ENCODE measurements at places on chromosomes 6 and 20.

DNA sequence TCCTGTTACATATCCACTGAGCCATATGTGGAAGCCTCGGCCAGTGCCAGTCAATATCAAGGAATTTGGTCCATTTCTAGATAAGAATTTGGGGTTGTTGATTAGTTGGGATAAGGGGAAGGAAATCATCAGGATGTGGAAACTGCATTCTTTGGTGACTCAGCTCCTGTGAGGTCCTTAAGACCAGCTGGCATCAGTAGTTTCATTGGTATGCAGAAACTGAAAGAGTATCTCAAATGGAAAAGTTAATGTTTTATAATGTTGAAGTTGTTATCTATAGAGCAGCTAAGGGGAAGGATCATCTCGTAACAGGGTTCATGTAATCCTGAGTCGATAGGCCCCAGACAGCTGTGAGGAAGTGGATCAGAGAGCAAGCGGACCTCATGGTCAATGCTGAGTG lies 87.9 kb upstream of the PRND start:
- no peaks in the 10 kb centered on the region for H3K4me1 ChIP-seq
- H3K4me3 ChIP-seq: no peak overlapping the region
- H3K27ac ChIP-seq: no peak overlapping the region
- DNase-seq: no peak

- H3K4me3 ChIP-seq: no peak overlapping the region
- H3K27me3 ChIP-seq: no peaks in the 10 kb centered on the region
- no peak overlapping the region for H3K27ac ChIP-seq
These were observed 100.3 kb downstream of the TMEM242 start for GRCh38 chr6:157223021-157223430.

DNA sequence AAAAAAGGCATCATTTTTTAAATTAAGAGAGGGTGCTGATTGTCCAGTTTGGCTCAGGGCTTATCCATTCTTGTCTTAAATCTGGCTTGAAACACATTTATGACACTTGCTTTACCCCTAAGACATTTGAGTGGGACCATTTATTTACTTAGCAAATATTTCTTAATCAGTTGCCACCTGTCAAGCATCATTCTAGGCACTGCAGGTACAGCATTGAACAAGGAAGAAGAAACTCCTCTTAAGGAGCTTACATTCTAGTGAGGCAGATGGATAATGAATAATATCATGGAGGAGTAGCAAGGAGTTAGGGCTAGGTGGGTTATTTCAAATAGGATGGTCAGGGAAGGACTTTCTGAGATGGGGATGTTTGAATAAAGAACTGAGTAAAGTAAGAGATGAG lies 189.8 kb downstream of the UTRN start:
- no peak overlapping the region for H3K27ac ChIP-seq
- H3K4me1 ChIP-seq: no peaks in the 10 kb centered on the region
- H3K36me3 ChIP-seq: peaks cover 37% of the 10 kb centered on the region

GRCh38 chr20:38630727-38631126 lies 29.1 kb downstream of the ARHGAP40 start:
- no peak overlapping the region for H3K27ac ChIP-seq
- no peak for DNase-seq
- H3K27me3 ChIP-seq: peaks cover 5% of the 10 kb centered on the region
- H3K4me3 ChIP-seq: no peak overlapping the region

DNA sequence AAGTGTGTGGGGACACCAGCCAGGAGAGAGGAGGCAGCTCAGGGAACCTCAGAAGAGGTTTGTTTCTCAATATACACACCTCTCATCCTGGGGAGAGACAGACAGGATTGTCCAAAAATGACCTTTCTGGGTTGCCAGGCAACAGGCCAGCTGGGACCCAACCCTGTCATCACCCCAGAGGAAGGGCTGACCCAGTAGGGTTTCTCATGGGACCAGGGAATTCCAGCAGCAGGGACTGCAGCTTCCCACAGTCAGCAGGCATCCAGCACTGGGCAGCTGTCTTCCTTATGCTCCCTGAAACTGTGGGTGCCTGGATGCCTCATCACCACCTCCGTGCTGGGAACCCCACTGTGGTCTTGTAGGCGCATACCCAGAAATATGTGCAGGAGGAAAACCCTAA lies 1.3 kb downstream of the C20orf202 start:
- peaks cover 3% of the 10 kb centered on the region for H3K4me1 ChIP-seq
- no peak overlapping the region for H3K4me3 ChIP-seq
- no peaks in the 10 kb centered on the region for H3K27me3 ChIP-seq
- DNase-seq: no peak

DNA sequence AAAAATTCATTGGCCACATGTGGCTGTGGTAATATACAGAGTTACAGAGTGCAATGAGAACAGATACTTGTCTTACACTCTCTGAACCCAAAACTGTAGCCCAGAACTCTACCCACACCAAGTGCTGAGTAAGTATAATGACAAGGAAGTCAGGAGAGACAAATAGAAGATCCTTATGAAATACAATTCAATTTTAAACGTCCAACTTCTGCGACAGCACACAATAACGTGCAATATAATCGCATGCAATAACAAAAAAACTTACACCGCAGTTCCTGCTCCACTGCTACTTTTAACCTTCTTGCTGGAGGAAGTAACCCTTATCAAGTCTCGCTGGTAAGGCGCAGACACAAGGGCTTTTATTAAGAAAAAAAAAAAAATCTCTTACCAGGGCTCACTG lies 881 bp downstream of the SFT2D1 start:
- no peak for DNase-seq
- no peaks in the 10 kb centered on the region for H3K27me3 ChIP-seq
- peak overlapping the region; percentile 92 for H3K27ac ChIP-seq
- peak overlapping the region; percentile 76 for H3K4me3 ChIP-seq

DNA sequence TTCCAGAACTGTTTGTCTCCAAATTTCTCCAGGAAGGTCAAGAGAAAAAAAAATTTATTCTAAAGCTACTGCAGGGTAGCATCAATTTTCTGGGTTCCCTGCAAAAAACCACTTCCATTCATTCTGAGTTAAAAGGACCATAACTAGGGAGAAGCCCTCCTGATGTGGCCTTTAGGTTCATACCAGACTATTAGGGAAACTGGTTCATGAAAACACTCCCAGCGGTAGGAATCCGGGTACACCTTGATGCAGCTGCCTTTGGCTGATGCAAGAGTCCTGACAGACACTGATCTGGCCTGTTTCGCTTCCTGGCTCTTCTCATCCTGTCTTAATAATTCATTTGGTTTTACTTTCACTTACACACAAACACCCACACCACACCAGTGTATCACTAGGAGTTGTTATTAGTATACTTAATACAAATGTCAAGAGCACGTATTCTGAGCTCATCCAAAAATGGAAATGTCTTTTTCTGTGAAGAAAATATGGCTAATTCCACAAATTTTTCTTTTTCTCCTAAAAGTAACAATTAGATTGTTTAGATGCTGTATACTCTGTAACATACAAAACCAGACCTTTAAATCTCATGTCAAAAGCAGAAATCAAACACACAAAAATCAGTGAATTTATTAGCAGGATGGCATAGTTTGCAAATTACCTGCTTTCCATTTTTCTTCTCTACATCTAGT lies 38.4 kb upstream of the ARHGAP18 start:
- peak; percentile 63 for DNase-seq
- peaks cover 53% of the 10 kb centered on the region for H3K4me1 ChIP-seq
- H3K4me3 ChIP-seq: peak overlapping the region; percentile 43
- no peaks in the 10 kb centered on the region for H3K27me3 ChIP-seq

GRCh38 chr6:6659600-6660327 lies 71.2 kb downstream of the LY86 start:
- H3K36me3 ChIP-seq: no peaks in the 10 kb centered on the region
- H3K27ac ChIP-seq: no peak overlapping the region
- H3K4me1 ChIP-seq: peaks cover 46% of the 10 kb centered on the region
- no peaks in the 10 kb centered on the region for H3K27me3 ChIP-seq

DNA sequence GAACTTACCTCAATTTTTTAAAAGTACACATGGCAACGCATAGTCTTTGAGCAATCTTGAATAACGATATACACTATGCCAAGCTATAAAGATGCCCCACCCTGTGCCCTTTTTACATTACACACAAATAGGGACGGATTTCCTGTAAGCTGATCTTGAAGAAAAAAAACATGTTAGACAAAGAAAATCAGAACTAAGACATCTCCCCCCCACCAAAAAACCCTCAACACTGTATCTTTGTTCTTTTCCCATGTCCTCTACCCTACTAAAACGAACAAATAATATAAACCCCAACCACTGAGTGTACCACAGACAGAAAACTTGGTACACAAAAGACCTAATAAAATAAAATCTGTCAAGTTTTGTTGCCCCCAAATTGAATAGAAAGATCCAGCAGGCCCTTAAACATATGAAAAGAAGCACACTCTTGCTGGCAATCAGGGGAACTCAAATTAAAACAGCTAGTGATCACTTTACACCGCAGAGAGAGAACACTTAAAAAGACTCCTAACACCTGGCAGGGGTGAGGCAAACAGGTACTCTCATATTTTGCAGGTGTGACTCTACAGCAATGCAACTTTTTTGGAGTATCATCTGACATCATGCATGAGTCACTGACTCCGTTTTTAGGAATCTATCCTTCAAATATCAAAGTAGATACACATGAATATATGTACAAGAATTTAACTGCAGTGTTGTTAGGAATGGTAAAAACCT lies 29.6 kb downstream of the BACH2 start:
- no peak for DNase-seq
- peak overlapping the region; percentile 11 for H3K4me3 ChIP-seq
- no peaks in the 10 kb centered on the region for H3K27me3 ChIP-seq
- H3K4me1 ChIP-seq: peaks cover 92% of the 10 kb centered on the region
- no peaks in the 10 kb centered on the region for H3K36me3 ChIP-seq

DNA sequence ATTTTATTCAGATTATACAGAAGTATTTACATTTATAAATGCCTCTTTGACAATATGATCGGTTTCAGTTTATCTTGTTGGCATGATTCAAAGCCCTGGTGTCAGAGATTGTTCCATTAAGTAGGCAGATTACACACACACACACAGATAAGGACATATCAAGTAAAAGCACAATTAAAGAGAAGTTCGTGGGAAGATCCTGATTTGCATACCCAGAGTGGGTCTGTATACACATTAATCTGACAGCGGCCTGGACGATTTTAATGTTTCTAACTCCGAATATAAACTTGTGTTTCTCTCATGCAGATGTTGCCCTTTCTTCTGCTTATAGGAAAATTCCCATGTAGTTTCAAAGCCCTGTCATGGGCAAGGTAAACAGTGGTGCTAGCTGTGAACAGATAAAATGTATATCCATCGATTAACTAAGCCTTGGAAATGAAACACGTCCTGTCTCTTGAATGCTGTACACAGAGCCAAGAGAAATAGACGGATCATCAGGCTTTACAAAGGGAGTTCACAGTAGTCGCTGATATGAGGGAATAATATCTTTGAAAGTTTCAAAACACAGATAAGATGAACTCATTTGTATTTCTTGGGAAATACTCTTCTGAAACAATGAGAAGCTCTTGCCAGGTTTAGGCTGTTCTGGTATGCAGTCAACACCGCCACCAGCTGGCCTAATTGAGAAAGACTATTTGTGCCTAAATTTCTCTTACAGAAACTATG lies 108.2 kb upstream of the GMDS start:
- DNase-seq: peak; percentile 4
- no peak overlapping the region for H3K27ac ChIP-seq
- H3K27me3 ChIP-seq: no peaks in the 10 kb centered on the region
- no peak overlapping the region for H3K4me3 ChIP-seq
- H3K36me3 ChIP-seq: no peaks in the 10 kb centered on the region

- no peaks in the 10 kb centered on the region for H3K36me3 ChIP-seq
- no peak overlapping the region for H3K4me3 ChIP-seq
- H3K4me1 ChIP-seq: no peaks in the 10 kb centered on the region
- no peaks in the 10 kb centered on the region for H3K27me3 ChIP-seq
- DNase-seq: no peak
- no peak overlapping the region for H3K27ac ChIP-seq
These were observed 13.2 kb downstream of the CCN2 start for GRCh38 chr6:131937703-131938631.

DNA sequence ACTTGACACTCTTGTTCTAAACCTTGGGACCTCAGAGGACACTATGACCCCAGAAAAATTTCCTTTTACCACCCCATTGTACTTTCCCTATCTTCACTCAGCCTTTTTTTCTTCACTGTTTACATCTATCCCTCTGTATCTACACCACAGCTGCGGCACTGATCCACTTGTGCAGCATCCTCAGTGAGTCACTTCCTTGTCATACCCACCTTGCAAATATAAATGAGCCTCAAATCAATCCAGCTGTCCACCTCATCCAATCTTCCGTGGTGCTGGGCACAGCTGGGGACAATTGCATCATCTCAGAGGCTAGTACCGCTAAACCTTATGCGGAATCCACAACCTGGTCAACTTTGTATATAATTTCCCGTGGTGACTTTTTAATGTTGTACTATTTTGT lies 710.5 kb downstream of the QKI start:
- no peak for DNase-seq
- H3K4me1 ChIP-seq: no peaks in the 10 kb centered on the region
- H3K27ac ChIP-seq: no peak overlapping the region
- no peaks in the 10 kb centered on the region for H3K36me3 ChIP-seq
- H3K4me3 ChIP-seq: no peak overlapping the region

DNA sequence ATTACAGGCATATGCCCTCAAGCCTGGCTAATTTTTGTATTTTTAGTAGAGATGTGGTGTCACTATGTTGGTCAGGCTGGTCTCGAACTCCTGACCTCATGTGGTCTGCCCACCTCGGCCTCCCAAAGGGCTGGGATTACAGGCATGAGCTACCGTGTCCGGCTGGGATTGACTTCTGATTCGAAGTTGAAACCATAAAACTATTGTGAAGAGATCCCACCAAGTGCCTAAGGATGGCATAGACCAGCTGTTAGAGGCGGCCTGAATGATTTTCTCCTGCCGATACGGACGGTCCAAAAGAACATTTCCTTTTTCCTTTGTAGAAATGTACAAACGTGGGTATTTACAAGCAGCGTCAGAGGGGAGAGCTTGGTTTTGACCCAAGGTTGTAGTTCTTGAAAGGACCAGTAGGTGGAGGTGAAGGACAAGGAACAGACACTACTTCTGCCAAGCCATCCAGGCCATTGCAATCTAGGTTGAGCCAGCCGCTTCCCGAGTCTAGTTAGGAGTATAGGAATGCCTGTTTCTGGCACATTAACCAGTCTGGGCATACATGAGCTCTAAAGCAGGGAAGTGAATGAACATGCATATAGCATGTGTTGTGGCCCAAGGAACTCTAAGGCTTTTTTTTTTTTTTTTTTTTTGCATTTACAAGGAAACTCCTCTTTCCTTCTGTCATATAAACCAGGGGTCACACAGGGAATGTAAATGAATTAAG lies 29.0 kb downstream of the MOCS3 start:
- no peaks in the 10 kb centered on the region for H3K4me1 ChIP-seq
- H3K4me3 ChIP-seq: no peak overlapping the region
- H3K36me3 ChIP-seq: no peaks in the 10 kb centered on the region
- DNase-seq: peak; percentile 47

GRCh38 chr6:26388441-26388840 lies 5.5 kb downstream of the BTN2A2 start:
- H3K27ac ChIP-seq: no peak overlapping the region
- DNase-seq: no peak
- H3K27me3 ChIP-seq: no peaks in the 10 kb centered on the region
- no peak overlapping the region for H3K4me3 ChIP-seq
- H3K4me1 ChIP-seq: peaks cover 5% of the 10 kb centered on the region

GRCh38 chr6:162345051-162345511 lies 382.5 kb downstream of the PRKN start:
- no peak for DNase-seq
- H3K27ac ChIP-seq: no peak overlapping the region
- H3K4me1 ChIP-seq: no peaks in the 10 kb centered on the region
- H3K4me3 ChIP-seq: no peak overlapping the region

GRCh38 chr6:155171109-155171746 lies 92.6 kb upstream of the CLDN20 start:
- peak; percentile 52 for DNase-seq
- H3K27ac ChIP-seq: peak overlapping the region; percentile 71
- no peaks in the 10 kb centered on the region for H3K36me3 ChIP-seq
- H3K27me3 ChIP-seq: no peaks in the 10 kb centered on the region
- peaks cover 16% of the 10 kb centered on the region for H3K4me1 ChIP-seq
